Breast epithelium (tissue), 4 donors: ENCODE measurements at places on chromosomes 1 and 21. TPM values are rescaled to one million over a fixed set of nuclear protein-coding genes. Genes with fewer than 3 reads are reported as not detected.

- no peaks in the 10 kb centered on the region for H3K4me1 ChIP-seq
- H3K27ac ChIP-seq: peak overlapping the region; percentile 98
- H3K36me3 ChIP-seq: no peaks in the 10 kb centered on the region
- DNase-seq: no peak
Measured at GRCh38 chr1:154937988-154938386, 1.5 kb upstream of the PMVK start.

DNA sequence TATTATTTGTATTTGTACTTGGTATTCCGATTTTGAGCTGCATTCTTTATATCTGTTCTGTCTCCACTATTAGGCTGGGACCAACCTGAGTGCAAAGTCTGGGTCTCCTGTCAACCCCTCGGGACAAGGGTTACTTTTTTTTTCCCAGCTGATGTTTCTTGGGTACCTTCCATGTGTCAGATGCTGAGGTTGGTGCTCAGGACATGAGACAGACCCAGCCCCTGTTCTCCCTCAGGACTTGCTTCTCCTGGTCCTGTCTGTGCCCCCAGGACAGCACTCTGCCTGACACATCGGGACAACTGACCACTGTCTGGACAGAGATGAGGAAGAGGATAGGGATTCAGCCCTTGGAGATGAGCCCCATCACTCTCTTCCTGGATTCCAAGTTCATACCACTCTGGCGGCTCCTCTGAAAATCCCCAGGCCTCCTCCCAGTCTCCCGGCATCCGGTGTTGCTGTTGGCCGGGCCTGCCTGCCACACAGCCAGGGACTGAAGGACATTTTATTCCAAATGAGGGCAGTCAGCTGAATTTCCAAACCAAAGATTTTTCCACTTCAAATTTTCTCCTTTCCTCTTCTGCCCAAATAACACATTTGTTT lies 55.6 kb upstream of the FMOD start:
- H3K36me3 ChIP-seq: no peaks in the 10 kb centered on the region
- peaks cover under 1% of the 10 kb centered on the region for H3K27me3 ChIP-seq
- DNase-seq: no peak
- H3K4me3 ChIP-seq: no peak overlapping the region
- peak overlapping the region; percentile 32 for H3K27ac ChIP-seq

- H3K36me3 ChIP-seq: no peaks in the 10 kb centered on the region
- no peak overlapping the region for H3K4me3 ChIP-seq
- H3K27me3 ChIP-seq: no peaks in the 10 kb centered on the region
- H3K4me1 ChIP-seq: no peaks in the 10 kb centered on the region
- H3K27ac ChIP-seq: no peak overlapping the region
Measured at GRCh38 chr1:164515711-164516331, 43.2 kb upstream of the PBX1 start.

- no peaks in the 10 kb centered on the region for H3K36me3 ChIP-seq
- H3K4me3 ChIP-seq: peak overlapping the region; percentile 75
- H3K27me3 ChIP-seq: no peaks in the 10 kb centered on the region
- DNase-seq: no peak
Measured at GRCh38 chr1:206687251-206687914, 2.7 kb downstream of the MAPKAPK2 start.

- H3K36me3 ChIP-seq: no peaks in the 10 kb centered on the region
- no peak overlapping the region for H3K27ac ChIP-seq
- H3K4me1 ChIP-seq: no peaks in the 10 kb centered on the region
- no peak overlapping the region for H3K4me3 ChIP-seq
- no peak for DNase-seq
Measured at GRCh38 chr1:77540501-77541161, 141.8 kb downstream of the ZZZ3 start.

Gene CAP1
- total RNA-seq: 244 TPM

Gene CACNA1E
- under 0.01 TPM for total RNA-seq
